ENCODE measurements at places on chromosomes 3 and 15.
A peak's percentile ranks its signal among the peaks of the same experiment; 100 is the strongest.

GRCh38 chr15:71111950-71112349 lies 3.3 kb upstream of the THSD4 start:
- DNase-seq: no peak

DNA sequence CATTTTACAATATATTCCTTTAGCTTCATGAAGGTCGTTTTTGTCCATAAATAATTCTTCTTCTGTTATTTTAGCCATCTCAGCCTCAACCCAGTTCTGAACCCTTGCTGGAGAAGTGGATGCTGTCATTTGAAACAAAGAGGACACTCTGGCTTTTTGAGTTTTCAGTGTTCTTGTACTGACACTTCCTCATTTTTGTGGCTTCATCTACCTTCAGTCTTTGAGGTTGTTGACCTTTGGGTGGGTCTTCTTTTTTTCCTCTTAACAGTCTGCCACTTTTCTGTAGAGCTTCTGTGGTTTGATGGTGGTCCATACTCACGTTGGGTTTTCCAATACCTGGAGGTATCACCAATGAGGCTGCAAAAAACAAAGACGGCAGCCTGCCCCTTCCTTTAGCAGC lies 650.9 kb downstream of the PDCD6IP start:
- DNase-seq: no peak

DNA sequence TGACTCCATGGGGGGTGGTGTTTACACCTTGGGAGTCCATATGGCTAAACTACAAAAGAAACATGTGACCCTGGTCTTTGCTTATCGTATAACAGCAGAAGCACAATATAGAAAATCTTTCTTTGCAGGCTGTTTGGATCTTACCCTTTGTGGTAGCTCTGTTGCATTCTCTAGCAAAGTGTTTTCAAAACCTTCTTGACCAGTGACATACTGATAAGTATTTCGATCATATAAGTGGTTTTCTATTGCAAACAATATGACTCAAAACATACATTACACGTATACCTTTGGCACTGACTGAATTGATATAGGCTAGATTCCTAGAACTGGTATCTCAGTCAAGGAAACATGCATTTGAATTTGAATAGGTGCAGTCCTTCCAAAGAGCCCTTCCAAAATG lies 24.7 kb upstream of the ATP10A start:
- DNase-seq: no peak

- DNase-seq: no peak
Observed at GRCh38 chr15:67462875-67463274, 58.1 kb upstream of the C15orf61 start.

- DNase-seq: no peak
Observed at GRCh38 chr3:143172062-143172794, 52.7 kb downstream of the CHST2 start.

DNA sequence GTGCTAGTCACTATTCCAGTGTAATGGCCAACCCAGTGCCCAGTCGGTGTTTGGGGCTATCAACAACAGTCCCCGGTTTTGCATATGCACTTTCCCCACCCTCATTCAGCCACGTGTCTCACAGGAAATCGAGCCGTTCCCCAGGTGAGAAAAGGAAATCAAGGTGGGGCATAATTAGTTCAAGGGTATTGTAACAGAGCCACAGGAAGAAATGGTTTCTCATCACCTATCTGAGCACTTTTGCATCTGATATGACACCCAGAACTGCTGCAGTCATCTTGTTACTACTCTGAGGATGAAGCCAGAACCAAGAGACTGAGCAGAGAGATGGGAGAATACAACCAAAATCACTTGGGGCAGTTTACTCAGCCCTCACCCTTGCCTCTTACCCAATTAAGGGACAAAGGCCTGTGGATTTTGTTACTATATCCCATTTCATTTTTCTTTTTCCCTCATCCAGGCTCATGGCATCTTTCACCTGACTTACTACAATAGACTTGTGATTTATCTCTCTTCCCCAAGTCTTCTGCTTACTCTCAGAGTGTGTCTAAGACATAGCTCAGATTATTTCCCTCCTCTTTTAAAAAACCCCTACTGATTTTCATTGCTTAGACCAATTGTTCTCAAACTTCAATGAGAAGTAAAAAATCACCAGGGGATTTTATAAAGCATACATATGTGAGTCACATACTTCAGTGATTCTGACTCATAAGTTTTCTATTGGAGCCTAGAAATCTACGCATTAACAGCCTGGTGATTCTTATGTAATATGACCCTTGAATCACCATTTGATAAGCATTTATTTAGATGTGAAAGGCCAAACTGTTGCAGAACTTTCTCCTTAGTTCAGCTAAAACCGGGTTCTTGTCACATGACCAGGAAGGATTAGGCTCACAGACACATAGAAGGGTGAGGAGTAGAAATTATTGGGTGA lies 40.5 kb downstream of the TRAT1 start:
- peak; percentile 36 for DNase-seq

DNA sequence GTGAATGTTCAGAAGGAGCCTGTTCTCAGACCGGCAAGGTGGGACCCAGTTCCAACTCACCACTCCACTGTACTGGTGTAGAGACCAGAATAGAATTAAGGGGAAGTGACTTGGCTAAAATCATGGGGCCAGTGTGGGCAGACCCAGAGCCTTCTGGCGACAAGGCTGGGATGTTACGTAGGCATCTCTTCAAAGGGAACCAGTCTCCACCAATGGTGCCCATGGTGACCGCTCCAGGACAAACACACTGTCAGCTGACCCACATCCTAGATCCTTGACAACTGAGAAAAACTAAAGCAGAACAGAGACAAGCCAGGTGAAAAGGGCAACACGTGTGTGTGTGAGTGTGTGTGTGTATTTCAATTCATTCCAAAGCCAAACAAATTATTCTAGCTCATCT lies 321.7 kb upstream of the FRG2C start:
- no peak for DNase-seq

GRCh38 chr15:25182736-25183445 lies 228.1 kb downstream of the SNRPN start:
- no peak for DNase-seq

- no peak for DNase-seq
Observed at GRCh38 chr3:69535613-69536012, 149.7 kb upstream of the FRMD4B start.

- no peak for DNase-seq
Observed at GRCh38 chr3:195266428-195266827, 4.5 kb downstream of the XXYLT1 start.

- DNase-seq: no peak
Observed at GRCh38 chr15:43194795-43195194, 9.6 kb downstream of the CCNDBP1 start.

DNA sequence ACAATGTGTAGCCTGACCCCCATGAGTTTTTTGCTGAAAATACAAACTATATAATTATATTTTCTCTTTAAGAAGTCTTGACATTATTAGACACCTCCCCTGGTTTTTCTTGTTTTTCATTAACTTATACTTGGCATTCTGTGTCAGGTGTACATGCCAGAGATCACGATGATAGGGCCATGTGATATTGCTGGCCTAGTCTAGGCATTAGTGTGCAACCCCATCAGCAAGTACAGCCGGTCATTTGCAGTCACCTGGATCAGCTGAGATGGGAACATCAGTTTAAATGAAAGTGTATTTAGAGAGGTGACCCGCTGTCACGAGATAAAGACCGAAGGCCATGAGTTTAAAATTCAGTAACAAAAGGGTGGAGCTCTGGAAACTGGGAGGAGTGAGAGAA lies 12.6 kb upstream of the SPPL2A start:
- no peak for DNase-seq

DNA sequence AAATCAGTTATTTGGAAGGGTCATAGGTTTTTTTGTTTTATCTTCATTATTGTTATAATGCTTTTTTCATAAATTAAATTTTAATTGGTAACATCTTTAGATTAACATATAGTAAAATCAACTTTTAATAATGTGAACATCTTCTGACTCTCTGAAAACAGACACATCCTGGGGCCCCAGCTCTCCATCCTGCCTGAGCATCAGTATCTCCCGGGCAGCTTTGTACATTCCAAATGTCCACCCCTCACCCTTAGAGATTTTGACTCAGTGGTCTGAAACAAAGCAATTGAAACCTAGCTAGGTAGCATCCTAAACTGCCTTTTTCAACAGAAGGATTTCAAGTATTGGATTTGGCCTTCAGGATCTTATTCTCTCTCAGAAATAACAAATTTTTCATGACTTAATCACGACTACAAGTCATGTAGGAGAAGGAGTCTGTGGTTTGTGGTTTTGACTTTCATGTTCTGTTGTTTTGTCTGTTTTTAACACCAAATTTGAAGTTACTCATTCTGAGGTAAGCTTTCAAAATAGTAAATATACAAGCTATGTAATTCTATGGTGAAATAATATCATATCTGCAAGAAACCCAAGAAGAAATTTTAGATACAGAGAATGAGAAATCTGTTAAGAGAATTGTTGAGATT lies 147.3 kb upstream of the UBE2E2 start:
- DNase-seq: no peak

DNA sequence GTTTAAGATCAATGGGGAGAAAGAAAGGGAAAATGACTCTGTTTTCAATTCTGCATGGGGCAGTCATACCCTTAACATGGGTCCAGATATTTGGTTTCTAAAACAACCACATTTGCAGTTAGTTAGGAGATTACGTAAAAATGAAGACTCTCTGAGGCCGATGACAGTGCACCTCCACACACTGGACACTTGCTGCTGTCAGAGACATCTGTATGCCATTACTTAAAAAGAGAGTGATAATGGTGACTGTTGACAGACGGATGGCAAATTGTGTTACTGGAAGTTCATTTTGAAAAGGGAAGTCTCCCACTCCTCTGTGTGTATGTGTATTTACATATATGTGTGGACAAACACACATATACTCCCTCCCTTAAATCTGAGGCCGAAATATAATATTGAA lies 304.5 kb upstream of the SEMA6D start:
- no peak for DNase-seq

GRCh38 chr3:25663347-25663868 lies 1.3 kb downstream of the TOP2B start:
- peak; percentile 21 for DNase-seq

GRCh38 chr3:65181391-65181871 lies 493.6 kb upstream of the ADAMTS9 start:
- no peak for DNase-seq

DNA sequence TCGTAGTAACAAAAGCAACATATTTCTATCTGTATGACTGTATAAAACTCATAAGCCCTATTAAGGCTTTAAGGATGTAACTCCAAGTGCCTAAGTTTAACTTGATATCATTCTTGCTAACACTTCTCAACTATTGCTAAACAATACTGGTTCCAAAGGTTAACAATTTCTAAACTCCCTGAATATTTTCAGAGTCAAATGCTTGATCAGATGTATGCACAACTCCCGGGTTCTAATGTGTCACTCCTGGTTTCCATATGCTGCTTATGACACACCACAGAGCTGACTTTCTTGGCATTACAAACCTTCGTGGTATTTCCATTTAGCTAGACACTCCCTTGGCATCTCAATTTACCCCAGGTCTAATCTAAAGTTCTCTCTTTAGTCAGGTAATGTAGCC lies 26.3 kb downstream of the DZIP1L start:
- DNase-seq: no peak

DNA sequence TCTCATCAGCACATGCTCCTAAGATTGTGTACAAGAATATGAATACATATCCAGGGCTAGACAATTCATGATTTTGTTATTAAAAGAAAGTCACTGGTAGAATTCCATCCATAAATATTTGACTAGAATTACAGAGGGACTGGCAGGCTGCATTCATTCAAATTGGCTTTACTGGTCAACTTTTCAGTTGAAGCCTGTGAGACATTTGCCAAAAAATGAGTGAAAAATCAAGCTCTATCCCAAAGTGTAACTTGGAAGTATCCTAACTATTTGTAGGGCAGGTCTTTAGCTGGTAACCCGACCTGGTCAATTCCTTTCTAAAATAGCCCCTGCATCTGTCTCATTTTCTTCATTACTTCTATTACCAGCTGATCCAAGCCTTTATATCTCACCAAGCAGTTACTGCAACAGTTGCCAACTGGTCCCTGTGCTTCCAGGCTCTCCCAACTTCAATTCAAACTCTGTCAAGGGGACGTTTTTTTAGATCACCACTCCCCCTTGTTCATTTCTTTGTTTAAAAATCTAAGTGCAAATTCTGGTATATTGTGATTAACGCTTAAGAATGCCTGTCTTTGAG lies 173.1 kb upstream of the TBL1XR1 start:
- DNase-seq: no peak

DNA sequence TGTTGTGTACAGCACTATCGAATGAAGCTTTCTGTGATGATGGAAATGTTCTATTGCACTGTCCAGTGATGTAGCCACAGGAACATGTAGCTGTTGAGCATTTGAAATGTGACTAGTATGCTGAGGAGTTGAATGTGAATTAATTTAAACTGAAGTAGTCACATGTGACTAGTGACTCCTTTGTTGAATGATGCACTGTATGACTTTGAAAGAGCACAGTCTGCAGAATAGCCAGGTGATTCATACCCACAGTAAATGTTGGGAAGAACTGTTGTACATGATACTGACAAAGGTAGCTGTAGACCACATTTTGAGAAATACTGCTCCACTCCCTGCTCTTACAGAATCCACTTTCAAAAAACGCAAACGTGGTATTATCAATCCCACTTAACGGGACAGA lies 34.0 kb upstream of the ACTL6A start:
- DNase-seq: no peak

DNA sequence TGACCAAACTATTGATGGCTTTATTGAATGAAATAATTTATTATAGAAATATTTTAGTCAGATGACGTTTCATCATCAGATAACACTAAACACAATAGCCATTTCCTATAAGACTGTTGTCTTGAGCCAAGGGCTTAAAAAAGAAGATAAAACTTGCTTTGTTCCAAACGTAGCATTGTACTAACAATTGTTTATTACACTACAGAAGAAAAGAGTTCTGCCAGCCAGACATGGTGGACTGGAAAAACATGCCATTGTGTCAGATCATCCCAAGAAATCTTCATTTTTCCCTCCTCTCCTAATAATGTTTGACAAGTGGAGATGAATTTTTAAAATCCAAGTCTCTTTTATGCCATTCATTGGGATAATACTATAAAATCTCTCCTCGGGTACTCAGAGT lies 203.3 kb downstream of the CDIN1 start:
- no peak for DNase-seq

GRCh38 chr3:187744169-187745151 lies 808 bp downstream of the BCL6 start:
- peak; percentile 66 for DNase-seq

DNA sequence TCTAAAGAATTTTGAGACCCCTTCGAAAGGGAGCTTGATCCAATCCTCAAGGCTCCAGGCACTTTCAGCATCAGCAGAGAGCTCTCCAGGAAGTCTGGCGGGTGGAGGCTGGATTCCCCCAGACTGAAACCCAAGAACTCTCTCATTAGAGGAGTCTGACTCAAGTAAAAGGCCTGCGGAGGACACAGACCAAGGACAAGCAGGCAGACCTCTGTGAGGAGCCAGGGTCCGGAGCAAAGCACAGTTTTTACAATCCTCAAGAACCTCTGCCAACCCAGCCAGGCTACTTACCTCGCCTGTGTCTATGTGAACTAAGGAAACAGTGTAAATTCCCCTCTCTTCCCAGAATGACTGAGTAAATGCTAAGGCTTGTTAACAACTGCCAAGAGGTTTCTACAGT lies 86.2 kb downstream of the FBN1 start:
- no peak for DNase-seq
